ENCODE measurements at places on chromosomes 11 and 22. TPM values are rescaled to one million over a fixed set of nuclear protein-coding genes. Genes with fewer than 3 reads are reported as not detected.

Gene SEPTIN3
- total RNA-seq, result 0.38 TPM

Gene UFD1
- total RNA-seq, result 71.1 TPM

Gene OR8G5
- not detected for total RNA-seq

Gene PRR5L
- 6.9 TPM for total RNA-seq

Gene DCDC1
- 0.14 TPM for total RNA-seq

GRCh38 chr11:130457623-130458409 is 9.4 kb downstream of the ADAMTS15 start:
- H3K27me3 ChIP-seq, result peaks cover 6% of the 10 kb centered on the region
- no peak overlapping the region for H3K4me3 ChIP-seq
- H3K4me1 ChIP-seq, result no peaks in the 10 kb centered on the region
- H3K27ac ChIP-seq, result no peak overlapping the region
- no peak for DNase-seq

Gene UEVLD
- total RNA-seq, result 15.4 TPM

Gene TRPC6
- not detected for total RNA-seq

- no peaks in the 10 kb centered on the region for H3K4me1 ChIP-seq
- DNase-seq, result no peak
- peaks cover 18% of the 10 kb centered on the region for H3K27me3 ChIP-seq
- no peak overlapping the region for H3K4me3 ChIP-seq
- no peaks in the 10 kb centered on the region for H3K36me3 ChIP-seq
Observed at GRCh38 chr11:19455731-19456130, 215.0 kb upstream of the E2F8 start.

GRCh38 chr11:101211407-101211975 is 81.9 kb upstream of the PGR start:
- DNase-seq, result no peak
- H3K4me3 ChIP-seq, result no peak overlapping the region
- no peaks in the 10 kb centered on the region for H3K27me3 ChIP-seq
- no peaks in the 10 kb centered on the region for H3K36me3 ChIP-seq

- no peak for DNase-seq
- H3K27me3 ChIP-seq, result peaks cover 24% of the 10 kb centered on the region
- no peak within 1 kb of the TSS for H3K27ac ChIP-seq
Observed at GRCh38 chr11:24496736-24497725, at the start of gene LUZP2. Gene LUZP2, plus strand, starts transcription at chr11:24497053.

Gene OR5A1
- total RNA-seq, result not detected
